Activated T-cell treated with anti-CD3 and anti-CD28 coated beads, Interleukin-2, amount 50 U/mL, for 72 hours (primary cell): ENCODE measurements at places on chromosomes 4 and X. TPM values are rescaled to one million over a fixed set of nuclear protein-coding genes. Genes with fewer than 3 reads are reported as not detected.

UGT2B15 gene
- not detected for total RNA-seq

DDX53 gene
- not detected for total RNA-seq

COL25A1 gene
- 0.14 TPM for total RNA-seq

DUSP21 gene
- total RNA-seq: not detected

MAGEA2 gene
- not detected for total RNA-seq

OFD1 gene
- 66.7 TPM for total RNA-seq

AWAT2 gene
- total RNA-seq: not detected

RASL11B gene
- total RNA-seq: 1.4 TPM

RGS12 gene
- total RNA-seq: 16.9 TPM

FRYL gene
- 71.7 TPM for total RNA-seq

NEUROG2 gene
- total RNA-seq: 0.23 TPM

XK gene
- not detected for total RNA-seq

CHST7 gene
- 3.5 TPM for total RNA-seq

GYPA gene
- total RNA-seq: not detected

LRCH2 gene
- total RNA-seq: not detected

UFSP2 gene
- 29.3 TPM for total RNA-seq

KDR gene
- not detected for total RNA-seq

DNA sequence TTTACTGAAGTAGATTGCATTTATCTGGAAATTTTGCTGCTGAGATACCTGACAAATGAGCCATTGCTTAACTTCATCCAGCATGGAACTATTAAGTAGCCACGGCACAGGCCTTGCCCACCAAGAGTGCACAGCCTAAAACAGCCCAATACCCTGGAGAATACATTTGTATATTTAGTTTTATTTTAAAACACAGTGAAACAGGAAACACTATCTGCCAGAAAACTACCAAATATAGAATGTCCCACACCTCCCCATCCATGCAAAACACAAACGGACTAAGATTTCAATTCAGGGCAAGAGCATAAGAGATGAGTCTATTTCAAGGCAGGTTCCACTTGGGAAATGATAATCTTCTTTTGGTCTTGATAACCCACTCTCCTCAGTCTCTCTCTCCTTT, 57.1 kb downstream of the MAML3 start:
- peak overlapping the region; percentile 92 for H3K4me3 ChIP-seq
- no peaks in the 10 kb centered on the region for H3K27me3 ChIP-seq
- peaks cover 3% of the 10 kb centered on the region for H3K36me3 ChIP-seq
- DNase-seq: no peak
- H3K27ac ChIP-seq: peak overlapping the region; percentile 98
- peaks cover 85% of the 10 kb centered on the region for H3K4me1 ChIP-seq

- no peaks in the 10 kb centered on the region for H3K36me3 ChIP-seq
- H3K27me3 ChIP-seq: no peaks in the 10 kb centered on the region
- no peaks in the 10 kb centered on the region for H3K4me1 ChIP-seq
- DNase-seq: no peak
- no peak overlapping the region for H3K4me3 ChIP-seq
- H3K27ac ChIP-seq: no peak overlapping the region
Observed at GRCh38 chrX:96835660-96836289, 47.9 kb upstream of the RPA4 start.

DNA sequence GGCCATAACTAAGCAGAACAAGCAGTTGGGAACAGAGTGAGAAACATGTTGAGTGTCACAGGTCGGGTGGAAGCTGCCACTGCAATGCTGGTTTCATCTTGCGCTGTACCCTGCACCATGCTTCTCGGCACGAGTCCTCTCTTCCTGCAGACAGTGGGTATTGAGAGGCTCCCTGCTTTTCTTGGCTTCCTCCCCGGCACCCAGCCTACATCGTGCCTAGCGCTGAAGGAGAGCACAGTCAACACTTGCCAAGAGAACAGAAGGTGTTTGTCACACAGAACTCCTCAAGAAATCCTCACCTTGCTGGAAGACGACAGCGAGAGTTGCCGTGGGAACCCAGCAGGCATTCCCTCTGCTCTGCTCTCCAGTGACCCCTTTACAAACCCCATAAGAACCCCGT, 53.6 kb downstream of the EVC2 start:
- H3K27me3 ChIP-seq: peaks cover 6% of the 10 kb centered on the region
- no peak overlapping the region for H3K27ac ChIP-seq
- no peak overlapping the region for H3K4me3 ChIP-seq
- H3K4me1 ChIP-seq: no peaks in the 10 kb centered on the region
- no peak for DNase-seq

DNA sequence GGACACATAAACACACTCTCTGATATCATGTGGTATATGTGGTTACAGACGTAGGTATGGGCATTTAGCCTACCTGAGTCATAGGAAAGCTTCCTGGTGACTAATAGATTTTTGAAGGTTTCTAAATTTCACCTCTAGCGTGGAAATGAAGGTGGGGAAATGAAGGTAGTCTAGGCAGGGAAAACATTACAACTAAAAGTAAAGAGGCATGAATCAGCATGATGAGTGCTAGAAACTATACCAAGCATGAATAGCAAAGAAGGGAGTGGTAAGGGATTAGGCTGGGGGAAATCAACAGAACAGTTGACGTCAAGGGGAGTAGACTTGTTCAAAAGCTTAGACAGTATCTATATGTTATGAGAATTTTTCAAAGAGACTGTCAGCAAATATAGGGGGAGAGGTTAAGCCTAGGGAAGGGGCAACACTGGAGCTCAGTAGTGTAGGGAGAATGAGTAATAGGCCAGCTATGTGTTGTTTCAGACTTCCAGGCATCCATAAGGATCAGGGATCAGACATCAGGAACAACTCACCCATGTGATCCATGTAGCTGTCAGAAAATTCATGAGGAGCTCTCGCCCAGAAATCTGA, 279.3 kb upstream of the DIPK2B start:
- no peak for DNase-seq
- no peaks in the 10 kb centered on the region for H3K36me3 ChIP-seq
- no peak overlapping the region for H3K27ac ChIP-seq

- no peak for DNase-seq
- H3K4me3 ChIP-seq: no peak overlapping the region
- H3K36me3 ChIP-seq: no peaks in the 10 kb centered on the region
- no peaks in the 10 kb centered on the region for H3K27me3 ChIP-seq
- no peaks in the 10 kb centered on the region for H3K4me1 ChIP-seq
Observed at GRCh38 chrX:145609951-145610511, 207.6 kb upstream of the SLITRK2 start.

- peaks cover 76% of the 10 kb centered on the region for H3K27me3 ChIP-seq
- H3K4me1 ChIP-seq: peaks cover 33% of the 10 kb centered on the region
- no peaks in the 10 kb centered on the region for H3K36me3 ChIP-seq
- DNase-seq: peak; percentile 46
- peak overlapping the region; percentile 79 for H3K4me3 ChIP-seq
Observed at GRCh38 chr4:78056265-78057129, 626 bp upstream of the FRAS1 start.

- DNase-seq: no peak
- H3K27me3 ChIP-seq: no peaks in the 10 kb centered on the region
- no peak overlapping the region for H3K27ac ChIP-seq
Observed at GRCh38 chr4:181150191-181150590, 1093.0 kb upstream of the TENM3 start.

- H3K4me3 ChIP-seq: no peak overlapping the region
- DNase-seq: no peak
- H3K4me1 ChIP-seq: no peaks in the 10 kb centered on the region
- no peak overlapping the region for H3K27ac ChIP-seq
- no peaks in the 10 kb centered on the region for H3K36me3 ChIP-seq
Observed at GRCh38 chr4:151613290-151613689, 147.5 kb downstream of the GATB start.

DNA sequence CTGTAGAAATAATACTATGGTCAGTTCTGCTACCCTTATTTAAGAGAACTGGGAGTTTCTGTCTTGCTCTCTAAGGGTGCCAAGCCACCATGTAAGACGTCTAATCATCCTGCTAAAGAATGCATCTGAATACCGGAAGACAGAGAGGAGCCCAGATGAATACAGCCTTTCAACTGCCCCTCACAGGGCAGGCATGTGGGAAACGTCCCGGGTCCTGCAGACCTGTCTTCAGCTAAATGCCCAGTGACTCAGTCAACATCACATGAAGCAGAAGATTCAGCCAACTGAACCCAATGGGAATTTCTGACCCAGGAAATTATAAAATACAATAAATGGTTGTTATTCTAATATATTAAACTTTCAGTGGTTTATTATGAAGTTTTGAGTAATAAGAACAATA, 2141.0 kb upstream of the AGA start:
- H3K36me3 ChIP-seq: no peaks in the 10 kb centered on the region
- DNase-seq: no peak
- no peak overlapping the region for H3K4me3 ChIP-seq
- no peak overlapping the region for H3K27ac ChIP-seq

GRCh38 chrX:46967547-46967946, 55.3 kb downstream of the JADE3 start:
- H3K4me1 ChIP-seq: peaks cover 19% of the 10 kb centered on the region
- peak overlapping the region; percentile 27 for H3K4me3 ChIP-seq
- H3K27ac ChIP-seq: peak overlapping the region; percentile 63
- peak; percentile 40 for DNase-seq
- no peaks in the 10 kb centered on the region for H3K36me3 ChIP-seq

DNA sequence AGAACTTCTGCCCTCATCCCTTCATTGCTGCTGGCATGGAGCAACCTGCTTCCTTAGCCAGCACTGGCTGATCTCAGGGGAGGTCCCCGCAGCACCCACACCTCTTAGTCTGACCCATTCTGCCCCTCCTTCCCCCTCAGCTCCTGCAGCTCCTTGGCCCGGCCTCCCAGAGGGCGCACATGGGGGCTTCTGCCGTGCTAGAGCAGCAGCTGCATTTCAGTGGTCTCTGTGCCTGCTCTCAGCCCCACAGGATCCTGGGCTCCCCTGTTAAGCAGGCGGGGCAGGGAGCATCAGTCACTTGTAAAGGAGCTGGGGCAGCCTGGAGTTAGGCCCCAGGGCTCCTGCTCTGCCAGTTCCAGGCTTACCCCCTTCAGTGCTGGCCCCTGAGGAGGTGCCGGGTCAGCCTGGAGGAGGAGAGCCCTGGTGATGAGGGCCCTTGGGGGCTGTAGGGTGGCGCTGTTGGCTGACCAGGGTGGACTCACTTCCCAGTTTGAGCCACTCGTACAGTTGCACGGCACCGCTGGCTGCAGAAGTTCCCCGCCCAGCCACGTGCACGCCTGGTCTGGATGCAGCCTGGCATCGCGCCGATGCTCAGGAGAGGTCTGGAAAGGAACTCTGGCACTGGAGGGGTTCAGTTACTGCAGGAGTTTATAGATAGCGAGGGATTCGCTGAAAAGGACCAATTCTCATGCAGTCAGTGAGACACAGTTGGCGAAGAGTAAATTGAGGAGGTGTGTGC, 85.1 kb upstream of the PSAPL1 start:
- DNase-seq: no peak
- no peak overlapping the region for H3K27ac ChIP-seq
- H3K27me3 ChIP-seq: peaks cover 8% of the 10 kb centered on the region
- no peak overlapping the region for H3K4me3 ChIP-seq
- H3K4me1 ChIP-seq: no peaks in the 10 kb centered on the region

GRCh38 chr4:119962631-119963030, 104.0 kb downstream of the MAD2L1 start:
- DNase-seq: no peak
- no peaks in the 10 kb centered on the region for H3K4me1 ChIP-seq

DNA sequence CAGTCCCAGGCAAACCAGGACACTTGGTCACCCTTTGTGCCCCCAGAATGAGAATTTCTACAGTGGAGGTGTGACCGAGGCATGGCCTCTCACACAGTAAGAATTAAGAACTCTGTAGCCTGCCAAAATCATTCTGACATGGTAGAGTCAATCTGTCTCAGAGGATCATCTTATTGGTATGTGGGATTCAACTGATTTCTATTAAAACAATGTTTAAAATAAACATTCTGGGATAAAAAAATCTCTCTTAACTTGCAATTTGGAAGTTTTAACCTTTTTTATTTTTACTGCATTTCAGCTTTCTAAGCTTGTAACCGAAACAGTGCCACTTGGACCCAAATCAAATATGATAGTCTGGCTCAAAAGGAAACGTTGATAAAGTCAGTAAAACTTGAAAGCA, 165.4 kb upstream of the LDB2 start:
- H3K27ac ChIP-seq: no peak overlapping the region
- no peaks in the 10 kb centered on the region for H3K36me3 ChIP-seq

GRCh38 chrX:19121898-19122640, at the start of gene ADGRG2:
Gene ADGRG2 (minus strand): TSS chrX:19122468. CDS start chrX:19068834, 53,634 bp downstream.
- H3K27ac ChIP-seq: no peak within 1 kb of the TSS
- H3K4me1 ChIP-seq: no peaks in the 10 kb centered on the region
- DNase-seq: no peak
- H3K36me3 ChIP-seq: no peaks in the 10 kb centered on the region

GRCh38 chr4:125551466-125551865, 236.7 kb downstream of the FAT4 start:
- H3K27ac ChIP-seq: no peak overlapping the region

DNA sequence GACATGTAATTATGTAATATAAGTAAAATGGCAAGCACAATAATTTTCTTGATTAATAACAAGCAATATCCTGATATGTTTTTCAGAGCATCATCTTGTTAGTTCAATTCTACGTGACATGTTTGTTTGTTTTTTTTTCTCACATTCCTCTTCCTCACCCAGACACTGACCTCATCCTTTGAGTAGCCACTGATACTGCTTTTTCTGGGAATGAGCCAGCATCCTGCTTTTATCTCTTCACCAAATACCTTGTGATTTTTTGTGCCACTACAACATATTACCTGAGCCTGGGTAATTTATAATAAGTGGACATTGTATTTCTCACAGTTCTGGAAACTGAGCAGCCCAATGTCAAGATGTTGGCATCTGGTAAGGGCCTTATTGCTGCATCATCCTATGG, 484.0 kb downstream of the NAF1 start:
- peaks cover 3% of the 10 kb centered on the region for H3K36me3 ChIP-seq
- DNase-seq: no peak
- no peaks in the 10 kb centered on the region for H3K27me3 ChIP-seq
- no peak overlapping the region for H3K4me3 ChIP-seq
- H3K27ac ChIP-seq: no peak overlapping the region

- H3K36me3 ChIP-seq: no peaks in the 10 kb centered on the region
- no peak overlapping the region for H3K27ac ChIP-seq
- peaks cover 16% of the 10 kb centered on the region for H3K27me3 ChIP-seq
- H3K4me3 ChIP-seq: no peak overlapping the region
Observed at GRCh38 chr4:8593264-8594096, 915 bp downstream of the CPZ start.

DNA sequence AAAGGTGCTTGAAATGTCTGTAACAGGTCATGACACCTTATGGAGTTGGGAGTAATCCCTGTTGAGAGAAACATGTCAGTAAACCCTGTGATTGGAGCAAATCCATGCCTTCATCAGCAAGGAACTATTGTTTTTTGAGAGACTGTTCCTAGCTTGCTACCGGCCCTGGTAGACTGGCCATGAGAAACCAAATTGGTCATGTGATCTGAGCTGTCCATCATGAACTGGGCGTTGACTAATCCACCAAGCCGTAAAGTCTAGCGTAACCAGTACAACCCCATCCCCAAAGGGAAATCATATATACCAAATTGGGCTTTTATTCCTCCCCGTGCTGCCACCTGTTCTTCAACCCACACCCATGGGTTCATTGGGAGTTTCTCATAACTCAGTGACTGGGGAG, 143.7 kb downstream of the PHF8 start:
- H3K27ac ChIP-seq: no peak overlapping the region
- H3K4me1 ChIP-seq: no peaks in the 10 kb centered on the region
- no peak for DNase-seq
- peaks cover 29% of the 10 kb centered on the region for H3K27me3 ChIP-seq
- no peak overlapping the region for H3K4me3 ChIP-seq
